SK-N-MC (cell line): ENCODE measurements at places on chromosomes 13 and 19.

DNA sequence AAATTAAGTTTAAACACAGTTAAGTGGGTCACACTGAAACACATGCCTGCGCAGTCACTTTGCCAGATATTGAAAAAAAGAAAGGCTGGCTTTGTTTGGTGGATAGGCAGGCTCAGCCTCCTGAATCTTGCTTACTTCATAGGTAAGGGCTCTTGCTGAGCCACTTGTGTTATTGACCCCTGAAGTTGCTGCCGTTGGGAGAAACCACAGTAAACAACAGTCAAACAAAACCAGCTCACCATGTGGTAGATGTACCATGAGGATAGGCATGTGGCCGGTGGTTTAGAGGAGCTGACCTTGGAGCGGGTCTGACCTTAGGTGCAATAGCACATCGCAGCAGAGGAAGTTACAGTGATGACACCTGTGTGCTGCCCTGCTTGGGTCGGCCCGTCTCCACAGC, 52.2 kb downstream of the SPATA13 start:
- DNase-seq, result no peak

DNA sequence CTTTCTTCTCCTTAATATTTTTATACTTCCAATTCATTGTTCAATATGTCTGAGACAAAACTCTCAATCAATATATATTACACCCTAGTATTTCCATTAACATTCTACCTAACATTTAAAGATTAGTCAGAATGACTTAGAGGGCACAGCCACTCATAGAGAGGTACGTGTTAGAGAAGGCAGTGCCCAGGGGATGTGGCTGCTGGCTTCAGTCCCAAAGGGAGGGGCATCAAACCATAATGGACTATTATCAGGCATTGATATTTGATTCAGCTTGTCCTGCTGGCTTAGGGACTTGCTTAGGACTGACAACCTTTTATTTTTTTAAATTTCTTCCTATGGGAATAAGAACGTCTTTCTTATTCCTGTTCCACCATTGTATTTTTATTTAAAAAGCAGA, 1392.0 kb upstream of the ATXN8OS start:
- no peak for DNase-seq

DNA sequence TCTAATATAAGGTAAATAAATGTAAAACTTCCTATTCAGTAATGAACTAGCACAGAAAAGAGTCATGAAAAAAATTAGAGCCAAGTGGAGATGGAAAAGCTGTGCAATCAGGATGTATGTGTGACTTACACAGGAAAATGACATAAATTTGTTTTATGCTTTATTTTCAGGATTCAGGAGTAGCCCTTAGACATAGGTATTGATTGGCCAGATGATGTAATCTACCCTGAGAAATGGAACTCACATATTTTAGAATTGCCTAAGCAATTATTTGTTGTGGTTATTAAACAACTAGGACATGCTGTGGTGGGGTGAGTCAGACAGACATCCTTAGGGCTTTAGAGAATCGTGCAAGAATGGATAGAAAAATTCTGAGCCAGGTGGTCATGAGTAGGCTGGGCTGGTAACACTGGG, 110.6 kb downstream of the PCDH9 start:
- DNase-seq, result no peak

GRCh38 chr19:41627966-41628675, 1.2 kb upstream of the CEACAM4 start:
- DNase-seq, result no peak

- DNase-seq, result no peak
Measured at GRCh38 chr19:45279587-45280192, 28.6 kb downstream of the MARK4 start.

- no peak for DNase-seq
Measured at GRCh38 chr19:42051166-42052115, 18.6 kb downstream of the GRIK5 start.

- DNase-seq, result no peak
Measured at GRCh38 chr19:52991484-52991883, 22.2 kb upstream of the ERVV-1 start.

GRCh38 chr19:10422046-10422461, 1.7 kb downstream of the PDE4A start:
- no peak for DNase-seq

- no peak for DNase-seq
Measured at GRCh38 chr13:88360761-88361160, 689.6 kb downstream of the SLITRK5 start.

GRCh38 chr19:18063463-18063862, 23.3 kb downstream of the IL12RB1 start:
- DNase-seq, result no peak

DNA sequence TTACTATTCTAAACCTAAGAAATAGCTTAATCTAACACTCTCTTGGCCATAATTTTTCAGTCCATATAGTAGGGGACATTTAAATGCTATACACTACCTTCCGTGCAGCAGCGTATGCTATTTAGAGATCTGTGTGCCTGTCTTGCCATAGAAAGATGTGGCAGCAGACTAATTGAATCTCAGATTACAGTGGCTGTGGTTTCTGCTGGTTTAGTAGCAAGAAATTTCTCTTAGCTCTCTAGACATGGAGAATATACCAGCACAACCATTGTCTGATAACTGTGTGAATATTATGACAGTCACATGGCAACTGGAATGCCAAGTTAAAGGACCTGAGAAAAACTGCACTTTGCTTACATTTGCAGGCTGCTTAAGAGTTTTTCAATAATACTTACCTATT, 672.4 kb upstream of the MIR17HG start:
- DNase-seq, result no peak

DNA sequence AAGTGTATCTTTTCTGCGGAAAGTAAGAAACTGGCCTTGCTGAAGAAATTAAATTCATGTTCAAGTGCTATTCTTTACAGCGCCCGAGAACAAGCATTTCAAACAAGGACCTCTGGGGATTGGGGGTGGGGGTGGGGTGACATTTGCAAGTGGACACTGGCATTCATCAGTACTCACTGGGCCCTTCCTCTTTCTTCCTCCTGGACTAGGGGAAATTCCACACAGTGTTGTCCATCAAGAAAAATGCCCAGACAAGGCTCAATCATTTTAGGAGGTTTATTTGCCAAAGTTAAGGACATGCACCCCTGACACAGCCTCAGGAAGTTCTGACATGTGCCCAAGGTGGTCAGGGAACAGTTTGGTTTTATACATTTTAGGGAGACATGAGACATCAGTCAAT, 22.9 kb upstream of the OR10H1 start:
- no peak for DNase-seq

GRCh38 chr19:35585848-35586247, at the start of gene PMIS2:
Gene PMIS2, plus strand, starts transcription at chr19:35586173. Its CDS starts 87 bp downstream, at chr19:35586260.
- DNase-seq, result no peak

DNA sequence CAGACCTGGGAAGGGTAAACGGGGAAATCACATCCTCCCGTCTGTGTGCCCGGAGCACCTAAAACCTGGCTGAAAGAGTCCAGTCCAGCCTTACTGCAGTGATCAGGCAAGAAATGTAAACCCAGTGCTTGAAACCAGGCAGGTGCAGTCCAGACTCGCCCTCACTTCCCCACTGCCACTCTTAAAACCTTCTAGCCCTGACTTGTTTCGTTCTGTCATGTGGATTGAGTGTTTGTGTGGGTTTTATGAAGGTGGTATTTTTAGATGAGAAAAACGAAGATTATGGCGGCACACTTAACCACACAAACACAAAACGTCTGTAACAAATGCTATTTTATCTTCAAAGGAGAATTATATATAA, 839 bp upstream of the CKAP2 start:
- no peak for DNase-seq

DNA sequence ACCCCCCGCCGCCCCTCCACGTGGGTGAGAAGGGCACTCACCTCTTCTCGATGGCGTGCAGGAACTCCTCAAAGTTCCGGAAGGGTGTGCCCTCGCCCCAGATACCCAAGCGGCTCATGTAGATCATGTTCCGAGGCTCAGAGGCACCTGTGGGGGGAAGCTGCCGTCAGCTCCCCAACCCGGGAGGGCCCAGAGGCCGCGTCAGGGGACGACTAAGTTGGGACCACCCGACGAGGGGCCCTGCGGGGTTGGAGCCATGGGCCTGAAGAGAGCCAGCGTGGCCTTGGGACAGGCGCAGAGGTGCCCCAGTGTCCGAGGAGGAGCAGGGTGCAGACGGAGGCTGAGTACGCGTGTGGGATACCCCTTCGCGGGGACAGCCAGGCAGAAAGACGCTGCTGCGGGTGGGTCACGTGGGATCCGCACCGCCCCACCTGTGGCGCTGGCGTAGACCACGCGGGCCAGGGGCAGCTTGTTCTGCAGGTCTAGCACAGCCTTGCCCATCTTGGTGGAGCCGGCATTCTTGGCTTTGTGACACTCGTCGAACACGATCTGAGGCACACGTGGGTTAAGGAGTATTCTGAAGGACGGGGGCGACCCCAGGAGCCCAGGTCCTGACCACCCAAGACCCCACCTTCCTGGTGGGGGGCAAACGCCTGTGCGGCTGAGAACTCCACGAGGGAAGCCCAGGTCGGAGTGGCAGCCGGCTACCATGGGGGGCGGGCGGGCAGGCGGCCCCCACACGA, 15.9 kb downstream of the GPX4 start:
- DNase-seq, result no peak

DNA sequence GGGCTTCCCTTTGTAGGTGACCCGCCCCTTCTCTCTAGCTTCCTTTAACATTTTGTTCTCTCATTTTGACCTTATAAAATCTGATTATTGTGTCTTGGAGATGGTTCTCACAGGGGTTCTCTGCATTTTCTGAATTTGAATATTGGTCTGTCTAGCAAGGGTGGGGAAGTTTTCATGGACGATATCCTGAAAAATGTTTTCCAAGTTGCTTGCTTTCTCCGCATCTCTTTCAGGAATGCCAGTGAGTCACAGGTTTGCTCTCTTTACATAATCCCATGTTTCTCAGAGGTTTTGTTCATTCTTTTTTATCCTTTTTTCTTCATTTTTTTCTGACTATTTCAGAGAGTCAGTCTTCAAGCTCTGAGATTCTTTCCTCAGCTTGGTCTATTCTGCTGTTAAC, 53.6 kb downstream of the POSTN start:
- DNase-seq, result no peak

- DNase-seq, result no peak
Measured at GRCh38 chr19:2251106-2252054, 2.3 kb downstream of the AMH start.

DNA sequence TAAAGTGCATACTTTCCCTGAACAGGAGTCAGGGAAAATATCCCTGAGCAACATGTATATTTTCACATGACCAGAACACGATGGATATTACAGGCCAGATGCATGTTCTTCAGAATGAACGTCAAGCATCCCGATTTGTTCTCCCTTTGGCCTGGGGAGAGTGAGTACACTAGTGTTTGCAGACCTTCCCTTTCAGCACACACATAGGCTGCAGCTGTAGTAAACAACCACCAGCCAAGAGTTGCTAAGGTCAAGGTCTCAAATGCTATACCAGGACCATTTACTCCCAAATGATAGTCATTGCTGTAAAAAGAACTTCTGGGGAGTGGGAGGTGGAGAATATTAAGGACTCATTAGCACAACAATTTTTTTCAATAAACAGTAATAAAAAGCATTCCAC, 3.0 kb downstream of the KLF12 start:
- no peak for DNase-seq

DNA sequence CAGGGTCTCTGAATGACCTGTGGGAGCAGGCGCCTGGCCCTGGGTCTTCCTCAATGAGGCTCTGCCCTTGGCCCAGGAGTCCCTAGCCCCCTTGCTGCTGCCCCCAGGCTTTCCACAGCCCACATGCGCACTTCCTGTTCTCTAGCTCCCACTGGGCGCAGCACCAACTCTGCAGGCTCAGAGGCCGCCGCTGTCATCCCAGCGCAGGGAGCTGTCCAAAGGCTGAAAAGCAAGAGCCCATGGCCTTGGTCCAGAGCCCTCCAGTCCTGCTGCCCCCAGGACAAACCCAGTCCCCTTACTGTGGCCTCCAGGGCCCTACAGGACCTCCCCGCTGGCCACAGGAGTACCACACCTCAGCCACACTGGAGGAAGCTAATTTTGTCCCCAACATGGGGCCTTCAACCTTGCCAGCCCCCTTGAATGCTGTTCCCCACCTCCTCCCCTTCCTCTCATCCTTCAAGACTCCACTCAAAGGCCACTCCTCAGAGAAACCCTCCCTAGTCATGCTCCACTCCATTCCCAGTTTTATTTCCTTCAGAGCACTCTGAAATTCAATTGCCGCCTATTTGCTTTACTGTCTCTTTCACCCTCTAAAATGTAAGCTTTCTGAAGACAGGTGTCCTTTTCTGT, 8.0 kb upstream of the POU2F2 start:
- no peak for DNase-seq

DNA sequence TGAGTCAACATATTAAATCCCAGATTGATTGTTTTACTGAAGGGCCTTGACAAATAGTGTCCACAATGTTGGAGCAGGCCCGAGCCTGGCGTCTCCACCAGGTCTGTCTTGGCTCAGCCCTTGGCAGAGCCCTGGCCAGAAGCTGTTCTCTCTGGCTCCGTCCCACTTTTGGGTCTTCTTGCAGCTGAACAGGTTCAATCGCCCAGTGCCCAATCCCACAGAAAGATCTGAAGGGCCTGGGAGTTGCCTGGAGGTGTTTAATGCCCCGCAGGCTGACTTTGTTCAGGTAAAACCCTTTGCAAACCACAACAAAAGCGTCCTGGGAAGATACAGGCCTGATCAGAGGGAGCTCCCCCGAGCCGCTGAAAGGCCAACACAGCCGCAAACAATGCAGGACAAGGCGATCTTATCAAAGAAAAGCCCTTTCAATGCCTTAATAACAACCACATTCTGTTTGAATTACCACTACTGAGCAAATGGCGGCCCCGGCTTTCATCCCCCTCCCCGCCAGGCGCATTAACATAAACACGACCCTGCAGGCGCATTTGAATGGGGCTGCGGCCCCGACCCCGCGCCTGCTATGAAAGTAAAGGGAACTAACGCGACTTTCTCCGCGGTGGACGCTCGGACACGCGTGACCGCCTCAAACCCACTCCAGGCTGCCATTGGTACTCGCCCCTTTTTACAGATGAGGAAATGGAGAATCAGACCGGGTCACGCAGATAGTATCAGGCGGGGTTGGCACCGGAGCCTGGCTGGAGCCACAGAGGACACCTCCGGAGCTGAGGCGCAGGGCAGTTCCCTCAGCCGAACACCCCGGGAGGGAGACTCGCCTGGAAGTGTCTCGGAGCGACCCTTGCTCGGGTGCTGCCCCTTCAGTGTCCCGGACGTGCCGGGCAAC, 3.1 kb downstream of the CDX2 start:
- no peak for DNase-seq

DNA sequence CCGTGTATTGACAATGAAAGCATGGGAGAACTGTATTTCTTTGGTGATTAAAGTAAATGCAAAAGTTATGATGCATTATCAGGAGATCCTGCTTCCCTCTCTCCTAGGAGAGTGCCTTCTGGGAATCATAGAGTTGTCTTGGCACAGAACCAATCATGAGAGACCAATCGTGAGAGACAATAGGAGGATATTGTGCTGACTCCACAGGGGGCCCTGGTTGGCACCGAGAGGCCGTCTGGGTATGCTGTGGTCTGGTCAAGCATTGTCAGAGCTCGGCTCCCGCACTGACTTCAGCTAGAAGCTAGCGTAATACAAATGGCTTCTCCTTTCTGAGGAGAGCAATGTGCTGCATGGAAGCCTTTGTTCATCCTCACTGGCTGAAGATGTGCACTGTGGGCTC, 131.5 kb upstream of the GJB6 start:
- DNase-seq, result no peak

- DNase-seq, result no peak
Measured at GRCh38 chr19:39430675-39431593, 4.8 kb downstream of the RPS16 start.
